ENCODE measurements at places on chromosomes 7 and 10.

DNA sequence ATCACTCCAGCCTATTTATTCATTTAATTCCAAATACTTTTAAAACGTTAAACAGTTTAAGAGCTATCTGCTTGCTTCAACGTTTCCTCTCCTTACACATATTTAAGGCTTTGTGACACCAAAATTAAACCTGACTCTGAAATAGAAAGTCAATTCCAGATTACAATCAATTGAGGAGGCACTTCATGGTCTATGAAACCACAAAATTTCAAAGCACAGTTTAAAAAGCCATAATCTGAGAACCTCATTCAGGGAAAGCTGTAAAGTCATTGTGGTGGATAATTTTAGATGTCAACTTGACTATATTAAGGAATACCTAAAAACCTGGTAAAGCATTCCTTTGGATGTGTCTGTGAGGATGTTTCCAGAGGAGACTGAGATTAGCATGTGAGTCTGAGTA, 6.2 kb downstream of the SNX13 start:
- DNase-seq: no peak

- DNase-seq: no peak
These were observed 83.5 kb downstream of the PRR15 start for GRCh38 chr7:29647020-29647654.

GRCh38 chr7:79436378-79436777, 17.1 kb downstream of the MAGI2 start:
- DNase-seq: no peak

- no peak for DNase-seq
These were observed 555.9 kb upstream of the DPP6 start for GRCh38 chr7:153496257-153496656.

- DNase-seq: no peak
These were observed 464.9 kb downstream of the ANKRD7 start for GRCh38 chr7:118689403-118689802.
